Colonic mucosa (tissue), 4 donors: ENCODE measurements at places on chromosomes 12 and 14. TPM values are rescaled to one million over a fixed set of nuclear protein-coding genes. Genes with fewer than 3 reads are reported as not detected.

- H3K4me3 ChIP-seq, result no peak overlapping the region
- H3K27ac ChIP-seq, result no peak overlapping the region
- no peaks in the 10 kb centered on the region for H3K4me1 ChIP-seq
- DNase-seq, result no peak
Measured at GRCh38 chr12:4193821-4194220, 79.7 kb upstream of the CCND2 start.

DNA sequence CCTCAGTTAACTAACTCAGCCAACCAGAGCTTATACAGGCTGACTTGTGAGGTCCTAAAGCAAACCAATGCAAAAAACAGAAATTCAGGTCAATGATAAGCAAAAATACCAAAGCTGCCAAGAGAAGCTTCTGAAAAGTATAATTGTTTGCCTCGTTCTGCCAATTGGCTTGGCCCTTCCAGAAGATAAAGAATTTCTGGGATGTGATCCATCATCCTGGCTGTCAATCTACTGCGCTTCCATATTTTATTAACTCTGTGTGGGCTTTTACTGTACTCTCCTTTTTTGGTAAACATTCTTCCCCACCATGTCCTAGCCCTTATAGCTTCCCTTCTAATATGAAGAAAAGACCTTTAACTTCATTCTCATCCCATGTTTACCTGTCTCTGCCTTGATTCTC is 387.9 kb downstream of the TMEM117 start:
- H3K36me3 ChIP-seq, result no peaks in the 10 kb centered on the region
- no peaks in the 10 kb centered on the region for H3K4me1 ChIP-seq
- no peak for DNase-seq
- H3K27me3 ChIP-seq, result no peaks in the 10 kb centered on the region
- no peak overlapping the region for H3K27ac ChIP-seq

DNA sequence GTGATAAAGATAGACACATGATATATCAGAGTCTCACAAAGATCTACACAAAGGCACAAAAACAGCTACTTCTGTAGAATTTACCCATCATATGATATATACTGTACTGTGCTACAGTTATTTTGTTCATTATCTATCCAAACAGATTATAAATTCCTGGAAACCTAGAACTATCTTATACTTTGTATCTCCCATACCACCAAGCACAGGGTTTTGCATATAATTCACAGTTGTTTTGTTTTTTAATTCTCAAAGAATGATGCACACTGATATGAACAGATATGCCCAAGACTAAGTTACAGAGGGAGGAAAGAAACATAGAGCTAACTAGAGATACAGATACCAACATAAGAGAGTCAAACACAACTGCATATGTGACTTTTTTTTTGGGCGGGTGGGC is 3.4 kb downstream of the PRKAG1 start:
- H3K36me3 ChIP-seq, result no peaks in the 10 kb centered on the region
- H3K27me3 ChIP-seq, result no peaks in the 10 kb centered on the region
- no peak overlapping the region for H3K27ac ChIP-seq

DNA sequence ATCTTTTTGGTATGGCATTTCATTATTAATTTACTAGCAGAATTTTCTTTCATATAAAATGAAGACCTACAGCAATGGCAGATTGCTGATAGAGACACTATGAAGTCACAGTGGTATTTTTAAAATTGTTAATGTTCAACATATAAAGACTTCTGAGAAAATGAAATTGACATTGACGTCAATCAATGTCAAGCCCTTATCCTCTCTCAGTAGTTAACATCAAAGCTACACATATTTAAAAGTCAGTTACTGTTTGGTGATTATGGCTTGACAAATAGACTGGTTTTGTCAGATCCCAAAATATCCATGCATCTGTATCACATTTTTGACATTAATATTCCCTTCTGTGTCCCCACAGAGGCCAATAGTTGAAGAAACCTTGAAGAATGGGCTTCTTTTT is 1069.1 kb upstream of the SEL1L start:
- no peak for DNase-seq
- no peak overlapping the region for H3K4me3 ChIP-seq
- no peaks in the 10 kb centered on the region for H3K4me1 ChIP-seq
- H3K27ac ChIP-seq, result no peak overlapping the region
- no peaks in the 10 kb centered on the region for H3K27me3 ChIP-seq

DNA sequence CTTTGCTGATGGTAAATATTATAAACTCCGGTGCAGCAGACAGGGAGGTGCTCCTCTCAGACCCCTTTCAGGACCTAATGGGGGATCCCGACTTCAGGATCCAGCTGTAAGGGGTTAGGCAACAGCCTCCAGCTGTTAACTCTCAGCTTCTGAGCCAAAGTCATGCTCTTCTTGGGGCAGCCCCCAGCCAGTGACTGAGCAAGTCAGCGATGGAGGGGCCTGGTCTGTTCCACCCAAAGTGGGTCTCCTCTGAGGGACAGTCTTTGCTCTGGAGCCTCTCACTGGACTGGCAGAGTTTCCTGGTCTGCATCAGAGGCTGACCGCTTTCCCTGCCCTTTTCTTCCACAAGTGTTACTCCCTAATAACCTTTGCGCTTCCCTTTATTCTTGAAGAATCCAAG is 184.2 kb upstream of the DIO3 start:
- no peak overlapping the region for H3K27ac ChIP-seq
- DNase-seq, result no peak
- H3K27me3 ChIP-seq, result no peaks in the 10 kb centered on the region
- H3K4me3 ChIP-seq, result no peak overlapping the region
- no peaks in the 10 kb centered on the region for H3K4me1 ChIP-seq

- H3K27me3 ChIP-seq, result no peaks in the 10 kb centered on the region
- no peaks in the 10 kb centered on the region for H3K36me3 ChIP-seq
- no peak for DNase-seq
- no peak overlapping the region for H3K27ac ChIP-seq
Measured at GRCh38 chr14:90551070-90551704, 154.4 kb downstream of the CALM1 start.

GRCh38 chr12:82948491-82948890 is 261.8 kb downstream of the TMTC2 start:
- no peak for DNase-seq
- no peaks in the 10 kb centered on the region for H3K27me3 ChIP-seq
- no peaks in the 10 kb centered on the region for H3K36me3 ChIP-seq
- no peak overlapping the region for H3K27ac ChIP-seq
- H3K4me1 ChIP-seq, result no peaks in the 10 kb centered on the region

DNA sequence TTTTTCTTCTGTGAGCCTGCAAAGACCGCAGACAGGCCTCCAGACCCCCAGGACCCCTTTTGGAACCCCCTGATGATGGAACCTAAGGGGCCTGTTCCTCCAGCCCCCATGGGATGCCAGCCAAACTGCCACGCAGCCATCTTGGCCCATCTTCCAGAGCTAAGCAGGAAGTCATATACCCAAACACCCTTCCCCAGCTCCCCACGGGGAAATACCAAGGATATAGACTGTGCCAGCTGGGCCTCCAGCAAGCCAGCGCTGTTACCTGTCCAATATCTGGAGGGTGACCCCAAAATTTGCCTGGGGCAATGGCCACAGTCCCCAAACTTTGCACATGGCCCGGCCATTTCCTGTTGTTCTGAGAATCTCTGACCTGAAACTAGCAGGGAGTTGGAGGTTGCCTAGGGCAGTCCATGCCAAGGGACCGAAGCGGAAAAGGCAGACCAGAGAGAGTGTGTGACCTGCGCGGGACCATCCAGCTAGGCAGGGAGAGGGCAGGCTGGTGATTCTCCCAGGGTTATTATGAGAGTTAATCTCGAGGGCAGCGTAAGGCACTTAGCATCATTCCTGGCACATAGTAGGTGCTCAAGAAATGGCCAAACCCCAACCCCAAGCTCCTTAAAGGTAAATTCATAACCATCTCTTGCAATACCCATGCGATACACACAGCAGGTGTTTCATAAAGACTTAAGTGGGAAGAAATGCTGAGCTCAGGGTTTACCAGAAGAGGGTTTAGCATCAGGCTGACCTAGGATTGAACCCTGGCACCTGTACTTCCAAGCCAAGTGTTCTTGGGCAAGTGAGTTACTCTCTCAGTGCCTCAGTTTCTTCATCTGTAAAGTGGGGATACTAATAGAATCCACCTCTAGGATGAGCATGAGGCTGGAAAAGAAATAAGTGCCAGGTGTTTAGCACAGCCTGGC is 2.6 kb upstream of the RASAL1 start:
- H3K4me3 ChIP-seq, result no peak overlapping the region
- H3K27ac ChIP-seq, result no peak overlapping the region
- H3K27me3 ChIP-seq, result no peaks in the 10 kb centered on the region
- H3K4me1 ChIP-seq, result peaks cover 7% of the 10 kb centered on the region

DNA sequence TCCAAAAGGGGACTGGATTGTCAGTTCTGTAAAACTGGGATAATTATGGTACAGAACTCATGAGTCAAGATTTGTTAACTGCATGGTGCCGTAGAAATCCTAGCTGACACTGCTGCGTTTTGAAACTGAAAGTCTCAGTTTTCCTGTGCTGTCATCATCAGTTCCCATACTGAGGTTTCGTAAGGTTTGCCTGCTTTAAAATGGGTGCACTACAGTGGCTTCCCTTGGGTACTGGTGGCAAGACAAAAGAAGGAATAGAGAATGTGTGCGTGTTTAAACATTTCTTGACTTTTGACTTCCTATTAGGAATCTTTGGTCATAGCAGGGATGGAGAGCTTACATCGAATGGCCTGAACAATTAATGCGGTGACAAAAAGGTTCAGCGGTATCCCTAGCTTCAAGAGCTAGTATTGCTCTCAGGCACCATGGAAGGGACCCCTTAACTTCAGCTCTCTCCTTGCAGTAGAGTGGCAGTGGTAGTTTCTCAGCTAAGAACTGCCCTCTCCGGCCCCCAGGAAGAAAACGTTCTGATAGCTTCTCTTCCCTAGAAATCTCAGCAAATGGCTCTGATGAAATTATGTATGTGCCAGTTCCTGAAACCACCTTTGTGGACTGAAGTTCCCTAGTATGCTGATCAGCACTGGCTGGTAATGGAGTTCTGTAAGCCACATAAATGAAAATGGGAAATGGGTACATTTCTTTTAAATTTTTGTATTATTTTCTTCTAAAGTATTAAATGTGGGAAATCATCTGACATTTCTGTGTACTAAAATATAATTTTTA is 28.9 kb downstream of the ANO6 start:
- H3K36me3 ChIP-seq, result no peaks in the 10 kb centered on the region
- H3K27ac ChIP-seq, result peak overlapping the region; percentile 1
- no peaks in the 10 kb centered on the region for H3K27me3 ChIP-seq
- H3K4me1 ChIP-seq, result no peaks in the 10 kb centered on the region
- H3K4me3 ChIP-seq, result no peak overlapping the region

- no peak overlapping the region for H3K4me3 ChIP-seq
- no peaks in the 10 kb centered on the region for H3K36me3 ChIP-seq
- no peak overlapping the region for H3K27ac ChIP-seq
- H3K4me1 ChIP-seq, result peaks cover 9% of the 10 kb centered on the region
- H3K27me3 ChIP-seq, result no peaks in the 10 kb centered on the region
Measured at GRCh38 chr12:507391-507796, 47.7 kb downstream of the B4GALNT3 start.

DNA sequence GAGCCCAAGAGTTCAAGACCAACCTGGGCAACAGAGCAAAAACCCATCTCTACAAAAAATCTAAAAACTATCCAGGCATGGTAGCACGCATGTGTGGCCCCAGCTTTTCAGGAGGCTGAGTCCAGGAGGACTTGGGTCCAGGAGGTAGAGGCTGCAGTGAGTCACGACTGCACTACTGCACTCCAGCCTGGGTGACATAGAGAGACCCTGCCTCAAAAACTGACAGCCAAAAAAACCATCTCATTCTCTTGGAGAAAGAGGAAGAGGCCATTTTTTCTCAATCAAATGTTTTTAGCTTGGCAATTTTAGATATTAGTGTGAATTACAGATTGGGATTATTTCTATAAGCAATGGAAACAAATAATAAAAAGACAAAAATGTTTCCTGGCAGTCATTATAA is 38.2 kb downstream of the ZFC3H1 start:
- no peak overlapping the region for H3K27ac ChIP-seq
- no peak for DNase-seq
- H3K27me3 ChIP-seq, result no peaks in the 10 kb centered on the region
- no peaks in the 10 kb centered on the region for H3K4me1 ChIP-seq
- H3K4me3 ChIP-seq, result no peak overlapping the region

DNA sequence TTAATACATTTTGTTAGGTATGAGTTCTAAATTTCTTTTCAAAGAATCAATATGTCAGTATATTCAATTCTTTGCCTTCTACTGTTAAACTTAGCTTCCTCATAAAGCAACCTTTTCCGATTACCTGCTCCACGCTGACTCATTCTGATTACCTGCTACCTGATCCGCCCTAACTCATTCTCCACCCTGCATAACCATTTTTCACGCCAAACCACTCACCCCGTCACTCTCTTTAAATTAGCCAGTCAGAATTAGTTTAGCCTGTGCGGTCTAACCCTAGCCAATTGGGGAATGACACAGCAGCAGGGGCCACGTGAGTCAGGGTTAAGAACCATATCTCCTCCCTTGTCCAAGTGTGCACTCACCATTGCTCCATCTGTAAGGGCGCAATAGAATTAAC is 72.2 kb upstream of the FICD start:
- DNase-seq, result no peak
- H3K27ac ChIP-seq, result no peak overlapping the region
- H3K27me3 ChIP-seq, result no peaks in the 10 kb centered on the region
- H3K36me3 ChIP-seq, result no peaks in the 10 kb centered on the region

DNA sequence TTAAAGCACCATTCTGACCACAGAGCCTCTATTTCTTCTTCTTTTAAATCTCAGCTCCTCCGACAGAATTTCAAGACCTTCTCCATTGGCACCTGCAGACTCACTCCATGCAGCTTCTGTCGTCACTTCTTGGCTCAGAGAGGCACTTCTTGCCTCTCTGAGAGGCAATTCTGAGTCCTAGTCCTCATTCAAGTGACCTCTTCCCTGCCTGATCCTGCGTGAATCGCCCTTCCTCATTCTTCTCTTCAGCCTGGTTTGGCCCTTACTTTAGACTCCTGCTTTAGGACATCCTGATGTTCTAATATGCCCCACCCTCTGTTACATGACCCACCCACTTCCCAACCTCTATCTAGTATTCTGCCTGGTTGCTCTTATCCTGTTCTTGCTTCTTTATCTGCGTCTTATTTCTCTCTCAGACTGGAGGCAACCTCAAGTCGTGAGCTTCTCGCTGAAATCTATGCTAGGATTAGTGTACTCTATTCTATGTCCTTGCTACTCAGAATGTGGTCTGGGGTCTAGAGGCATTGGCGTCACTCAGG is 55.6 kb upstream of the CISTR start:
- no peak overlapping the region for H3K4me3 ChIP-seq
- no peaks in the 10 kb centered on the region for H3K36me3 ChIP-seq
- DNase-seq, result no peak
- H3K27ac ChIP-seq, result no peak overlapping the region

DNA sequence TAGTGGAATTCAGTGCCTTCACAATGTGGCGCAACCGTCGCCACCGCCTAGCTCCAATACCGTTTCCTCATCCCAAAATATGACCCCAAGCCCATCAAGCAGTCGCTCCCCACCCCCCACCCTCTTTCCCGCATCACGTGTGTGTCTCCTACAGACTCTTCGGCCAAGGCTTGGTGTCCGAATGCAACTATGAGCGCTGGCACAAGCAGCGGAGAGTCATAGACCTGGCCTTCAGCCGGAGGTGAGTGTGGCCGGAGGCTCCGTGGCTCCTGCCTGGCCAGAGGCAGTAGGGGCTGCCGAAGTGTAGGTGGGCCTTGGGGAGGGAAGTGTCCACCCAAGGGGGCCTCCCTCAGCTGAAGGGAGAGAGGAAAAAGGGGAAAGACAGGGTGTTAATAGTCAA is 15.8 kb downstream of the CYP46A1 start:
- H3K27ac ChIP-seq, result no peak overlapping the region
- no peak overlapping the region for H3K4me3 ChIP-seq
- H3K4me1 ChIP-seq, result no peaks in the 10 kb centered on the region
- DNase-seq, result no peak
- H3K27me3 ChIP-seq, result no peaks in the 10 kb centered on the region
- no peaks in the 10 kb centered on the region for H3K36me3 ChIP-seq

The BMP4 gene
- total RNA-seq, result 14.5 TPM

The ALX1 gene
- total RNA-seq, result not detected

The PPP1R13B gene
- 41.1 TPM for total RNA-seq

The IL26 gene
- not detected for total RNA-seq

The MARK3 gene
- 52.5 TPM for total RNA-seq

The TMEM119 gene
- 7.2 TPM for total RNA-seq

The DNAJC22 gene
- total RNA-seq, result 29.0 TPM

The MYH6 gene
- total RNA-seq, result 1.6 TPM
